Suppressor macrophage treated with lipopolysaccharide for 4 hours (primary cell): ENCODE measurements at places on chromosomes 3 and 15.
A peak's percentile ranks its signal among the peaks of the same experiment; 100 is the strongest.

GRCh38 chr3:63762934-63763550 lies 56.1 kb upstream of the C3orf49 start:
- DNase-seq, result no peak

DNA sequence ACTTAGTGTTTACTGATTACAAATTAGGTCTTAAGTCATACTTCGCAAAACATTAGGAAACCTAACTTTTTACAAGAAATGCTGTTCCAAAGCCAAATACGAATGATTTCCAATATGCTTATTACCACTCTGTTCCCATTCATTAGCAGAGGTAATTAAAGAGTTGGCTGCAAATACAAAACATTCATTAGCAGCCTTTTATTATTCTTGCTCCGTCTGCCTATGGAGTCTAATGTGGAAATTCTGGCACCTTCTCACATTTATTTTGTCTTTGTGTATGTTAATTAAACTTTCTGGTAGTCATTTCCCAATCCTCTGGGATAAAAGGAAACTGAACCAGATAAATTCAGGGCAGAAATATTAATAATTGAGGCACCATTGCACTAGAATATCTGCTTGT lies 689.0 kb downstream of the PLOD2 start:
- no peak for DNase-seq

GRCh38 chr3:67976663-67977062 lies 322.3 kb upstream of the SUCLG2 start:
- no peak for DNase-seq

DNA sequence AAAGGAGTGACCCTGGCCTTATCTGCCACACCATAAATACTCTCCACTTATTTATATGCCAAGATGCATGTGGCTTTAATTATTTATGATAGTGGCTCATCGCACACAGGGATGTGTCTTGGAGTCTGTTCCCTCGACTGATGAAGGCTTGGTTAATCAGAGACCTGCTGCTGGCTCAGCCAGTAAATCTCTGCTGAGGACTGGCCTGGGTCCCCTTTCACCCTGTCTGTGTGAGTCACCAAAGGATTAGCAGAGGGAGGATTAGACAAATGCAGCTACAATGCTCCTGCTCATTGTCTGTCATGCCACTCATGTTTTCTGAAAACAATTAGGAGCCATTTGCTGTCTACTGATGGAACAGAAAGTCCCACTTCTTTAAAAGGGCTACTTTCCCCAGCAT lies 226.8 kb downstream of the NTRK3 start:
- DNase-seq, result no peak

GRCh38 chr3:53079147-53079546 lies 33.3 kb upstream of the SFMBT1 start:
- DNase-seq, result no peak

- no peak for DNase-seq
These were observed 508.1 kb downstream of the NTRK3 start for GRCh38 chr15:87748483-87748882.

GRCh38 chr3:58004973-58005372 lies 3.2 kb upstream of the FLNB start:
- no peak for DNase-seq

DNA sequence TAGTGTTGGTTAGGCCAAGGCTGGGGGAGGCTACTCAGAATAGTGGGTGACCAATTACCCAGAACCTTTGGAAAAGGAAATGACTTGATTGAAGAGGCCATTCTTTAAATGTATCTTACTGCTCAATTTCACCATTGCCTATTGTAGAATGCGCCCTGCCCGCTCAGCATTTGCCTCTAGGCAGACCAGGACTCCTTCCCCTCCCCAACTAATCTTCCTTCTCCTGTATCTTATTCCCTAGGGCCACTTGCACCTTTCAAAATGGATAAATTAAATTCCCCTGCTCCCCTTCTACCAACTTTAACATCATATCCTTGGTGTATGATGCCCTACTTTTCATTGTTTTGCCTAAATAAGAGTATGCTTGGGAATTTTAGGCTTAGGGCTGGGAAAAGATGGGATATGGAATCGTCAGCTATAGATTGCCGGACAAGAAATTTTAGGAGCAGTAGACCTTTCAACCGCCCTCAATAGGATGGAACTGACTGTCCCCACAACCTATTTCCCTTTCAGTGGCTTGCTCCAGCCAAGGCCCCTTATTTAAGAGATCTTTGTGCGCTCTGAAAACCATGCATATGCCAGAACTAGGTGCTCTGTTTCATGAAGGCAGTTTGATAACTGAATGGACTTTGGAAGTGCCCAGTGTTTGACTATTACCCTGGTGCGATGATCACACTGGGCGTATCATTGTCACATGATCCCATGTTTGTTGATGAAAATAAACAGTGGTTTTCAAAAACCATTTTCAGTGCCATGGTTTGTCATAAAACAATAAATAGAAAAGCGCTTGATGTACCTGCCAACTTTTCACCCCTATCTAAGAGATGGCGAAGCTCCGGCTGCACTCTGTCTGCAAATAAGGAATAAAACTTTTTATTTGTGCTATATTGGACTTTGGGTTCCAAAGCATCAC lies 74.3 kb upstream of the TSEN2 start:
- DNase-seq, result peak; percentile 10

DNA sequence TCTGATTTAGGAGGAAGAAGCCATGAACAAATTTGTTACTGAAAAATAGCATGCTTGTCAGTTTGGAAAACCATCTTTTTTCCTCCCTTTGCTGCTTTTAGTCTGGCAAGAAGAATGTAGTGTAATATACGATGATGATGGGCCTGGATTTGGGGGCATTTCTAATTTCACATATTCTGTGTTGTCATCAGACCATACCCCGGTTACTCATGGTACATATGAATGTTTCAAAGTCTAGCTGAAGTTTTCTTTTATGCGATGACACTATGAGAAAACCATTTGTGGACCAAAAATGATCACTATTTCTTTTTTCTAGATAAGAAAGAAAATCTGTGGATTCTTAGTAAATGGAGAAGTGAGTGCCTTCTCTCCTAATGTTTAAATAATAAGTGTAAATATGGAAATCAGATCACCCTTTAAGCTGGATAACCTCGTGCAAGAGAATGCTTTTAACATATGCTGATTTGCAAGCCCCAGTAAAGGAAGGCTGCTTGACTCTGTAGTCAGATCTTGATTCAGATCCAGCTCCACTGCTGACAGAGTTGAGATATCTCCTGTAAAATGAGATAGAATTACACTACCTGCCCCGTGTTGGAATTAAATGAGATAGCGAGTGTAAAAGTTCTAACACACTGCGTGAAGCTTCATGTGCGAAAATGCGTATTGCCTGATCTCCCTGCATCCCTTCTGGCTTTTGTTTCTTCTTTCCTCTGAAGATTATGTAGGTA lies 3.0 kb downstream of the MEF2A start:
- DNase-seq, result peak; percentile 43

DNA sequence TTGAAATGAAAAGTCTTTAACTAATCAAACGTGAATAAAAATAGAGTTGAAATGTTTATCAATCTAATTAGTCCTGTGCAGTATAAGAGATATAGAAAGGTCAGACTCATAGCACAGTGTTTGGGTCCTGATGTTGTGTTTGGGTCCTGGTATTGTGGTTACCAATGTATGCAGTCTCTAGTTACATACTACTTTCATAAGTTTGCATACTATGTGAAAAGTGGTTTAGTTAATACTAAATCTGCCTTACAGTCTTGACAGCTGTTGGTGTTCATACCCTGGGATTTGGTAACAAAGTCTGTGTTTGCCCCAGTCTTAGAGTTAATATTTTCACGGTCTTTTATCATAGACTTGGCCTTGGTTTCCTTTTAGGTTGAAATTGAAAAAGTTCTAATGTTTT lies 41.7 kb downstream of the KIF15 start:
- DNase-seq, result no peak

DNA sequence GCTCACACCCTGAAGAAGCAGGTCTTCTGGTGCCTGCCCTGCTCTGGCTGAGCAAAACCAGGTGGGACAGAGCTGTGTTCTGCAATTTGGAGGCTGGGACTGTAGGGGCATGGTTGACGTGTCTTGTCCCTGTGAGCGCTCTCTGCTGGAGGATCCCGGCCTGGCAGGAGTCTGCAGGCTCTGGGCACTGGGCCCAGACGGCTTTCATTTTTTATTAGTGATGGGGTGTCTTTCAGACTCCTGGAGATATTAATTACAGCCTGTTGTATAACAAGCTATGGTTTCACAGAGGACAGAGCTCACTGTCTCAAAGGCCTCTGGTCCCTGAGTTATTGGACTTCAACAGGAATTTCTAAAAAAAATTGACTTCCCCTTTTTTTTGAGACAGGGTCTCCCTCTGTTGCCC lies 29.5 kb upstream of the ZNF710 start:
- no peak for DNase-seq
